AG04450 (cell line): ENCODE measurements at places on chromosomes 4 and X.

- DNase-seq, result no peak
These were observed 57.2 kb upstream of the NPNT start for GRCh38 chr4:105838082-105838481.

DNA sequence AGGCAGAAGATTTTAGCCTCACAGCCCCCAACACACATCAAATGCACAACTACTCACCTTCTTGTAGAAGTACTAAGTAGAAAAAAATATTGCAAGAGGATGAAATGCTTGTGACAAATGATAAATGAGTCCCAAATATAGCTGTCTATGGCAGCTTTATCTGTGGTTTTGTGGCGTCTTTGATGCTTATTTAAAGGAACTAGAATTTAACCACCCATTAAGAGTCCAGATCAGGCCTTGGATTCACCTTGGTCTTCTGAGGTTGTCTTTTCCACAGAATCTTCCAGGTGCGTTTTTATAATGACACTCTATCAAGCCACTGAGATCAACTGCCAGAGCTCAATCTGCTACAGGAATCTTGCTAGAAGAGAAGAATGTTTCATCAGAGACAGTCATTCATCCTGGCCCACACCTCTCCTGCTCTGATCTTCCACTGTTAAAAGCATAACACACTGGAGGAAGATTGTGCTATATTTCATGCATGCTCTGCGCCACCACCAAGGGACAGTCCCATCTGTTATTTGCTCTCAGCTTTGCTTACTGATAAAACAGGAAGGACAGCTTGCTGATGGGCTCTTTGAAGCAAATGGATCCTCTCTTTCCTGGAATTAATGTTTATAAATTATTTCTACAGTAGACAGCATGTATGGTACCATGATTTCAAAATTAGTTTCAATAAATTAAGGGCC lies 144.1 kb downstream of the SLC7A11 start:
- no peak for DNase-seq

DNA sequence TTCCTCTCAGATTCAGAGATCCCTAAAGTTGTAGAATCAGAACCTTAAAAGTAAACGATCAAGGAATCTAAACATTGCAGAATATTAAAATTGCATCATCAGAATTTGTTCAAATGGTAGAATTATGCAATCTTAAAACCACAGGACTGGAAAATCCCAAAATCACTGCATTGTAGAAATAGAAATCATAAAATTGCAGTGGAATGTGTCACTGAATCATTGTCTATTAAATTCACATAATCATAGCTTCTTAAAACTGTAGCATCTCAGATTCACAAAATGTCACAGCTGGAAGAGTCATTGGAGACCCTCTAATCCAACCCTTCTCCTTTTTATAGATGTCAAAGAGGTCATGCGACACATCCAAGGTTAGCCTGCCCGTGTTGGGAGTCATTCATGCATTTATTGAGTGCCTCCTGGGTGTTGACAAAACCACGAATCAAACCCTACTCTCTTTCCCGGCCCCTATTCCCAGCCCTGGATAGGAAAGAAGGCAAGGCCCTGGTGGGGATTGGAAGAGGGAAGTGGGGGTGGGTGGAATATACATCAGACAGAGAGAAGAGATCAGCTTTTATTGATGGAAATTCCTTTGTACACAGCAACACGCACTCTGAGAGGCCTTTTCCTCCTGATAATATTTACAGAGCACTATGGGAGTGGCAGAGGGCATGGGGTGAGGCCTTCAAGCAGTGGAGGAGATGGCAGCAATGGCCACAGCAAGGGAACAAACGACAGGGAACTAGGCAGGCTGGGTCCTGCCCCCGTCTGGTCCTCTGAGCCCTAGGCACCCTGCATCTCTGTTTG lies 15.4 kb downstream of the IQSEC2 start:
- no peak for DNase-seq

GRCh38 chrX:42577936-42578470 lies 200.0 kb downstream of the PPP1R2C start:
- DNase-seq, result no peak

DNA sequence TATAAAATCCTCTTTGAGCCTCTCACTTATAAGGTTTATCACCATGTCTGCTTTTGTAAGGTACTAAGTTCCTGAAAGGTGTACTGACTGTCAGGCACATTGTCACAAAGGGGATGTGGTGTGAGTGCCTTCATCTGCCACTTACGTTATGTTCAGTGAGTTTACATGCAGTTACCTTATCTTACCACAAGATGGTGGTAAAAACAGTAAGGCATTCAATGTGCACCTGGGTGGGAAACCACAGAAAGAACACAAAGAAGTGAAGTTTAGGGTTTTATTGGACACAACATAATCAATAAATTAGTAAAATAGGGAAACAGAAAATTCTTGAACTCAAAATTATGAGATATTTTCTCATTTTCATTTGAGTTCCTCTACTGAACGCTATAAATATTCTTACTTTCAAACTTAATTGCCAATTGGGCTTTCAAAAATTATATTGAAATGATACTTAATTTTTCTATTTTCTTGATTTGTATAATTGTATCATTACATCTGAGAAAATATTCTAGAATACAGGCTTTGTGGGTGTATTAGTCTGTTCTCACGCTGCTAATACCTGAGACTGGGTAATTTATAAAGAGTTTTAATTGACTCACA lies 650.8 kb downstream of the PCDH7 start:
- no peak for DNase-seq

- no peak for DNase-seq
These were observed 26.5 kb downstream of the CD40LG start for GRCh38 chrX:136674270-136674985.

GRCh38 chr4:137980641-137981040 lies 261.5 kb downstream of the SLC7A11 start:
- no peak for DNase-seq

- DNase-seq, result no peak
These were observed 124.7 kb upstream of the CPEB2 start for GRCh38 chr4:14877246-14878225.
